HuH-7 (cell line): ENCODE measurements at places on chromosomes 11 and 22.
A peak's percentile ranks its signal among the peaks of the same experiment; 100 is the strongest.

DNA sequence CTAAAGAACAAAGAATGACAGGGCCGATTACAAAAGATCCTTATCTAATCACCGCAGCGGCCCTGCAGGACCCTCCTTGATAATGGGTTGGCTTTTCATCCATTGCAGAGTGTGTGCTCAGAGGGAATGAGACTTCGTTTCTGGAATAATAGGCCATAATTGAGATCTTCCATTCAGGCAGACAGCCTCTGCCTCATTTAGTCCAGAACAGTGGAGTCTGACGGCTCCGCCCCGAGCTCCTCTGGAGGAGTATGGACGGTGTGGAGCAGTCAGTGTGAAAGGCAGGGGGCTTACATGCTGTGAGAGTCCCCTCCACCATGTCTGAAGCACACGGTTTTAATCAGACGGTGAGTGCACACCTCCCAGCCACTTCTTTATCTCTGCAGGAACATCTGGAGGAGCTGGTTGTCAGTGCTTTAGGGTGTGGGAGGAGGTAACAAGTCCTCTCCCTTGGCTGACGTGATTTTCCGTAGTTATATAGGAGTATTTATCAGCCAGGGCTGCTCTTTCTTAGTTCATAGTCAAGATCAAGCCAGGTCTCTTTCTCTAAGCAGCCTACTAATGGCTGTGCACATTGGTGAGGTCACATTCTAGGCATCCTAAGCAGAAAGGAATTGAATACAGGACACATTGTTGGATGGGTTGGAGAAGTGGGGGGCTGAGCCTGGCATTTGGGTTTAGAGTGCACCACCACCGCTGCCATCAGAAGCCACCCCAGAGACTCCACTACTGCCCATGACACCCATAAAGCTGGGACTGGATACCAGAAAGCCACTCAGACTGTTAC lies 1477.9 kb downstream of the TBC1D22A start:
- no peak for DNase-seq

DNA sequence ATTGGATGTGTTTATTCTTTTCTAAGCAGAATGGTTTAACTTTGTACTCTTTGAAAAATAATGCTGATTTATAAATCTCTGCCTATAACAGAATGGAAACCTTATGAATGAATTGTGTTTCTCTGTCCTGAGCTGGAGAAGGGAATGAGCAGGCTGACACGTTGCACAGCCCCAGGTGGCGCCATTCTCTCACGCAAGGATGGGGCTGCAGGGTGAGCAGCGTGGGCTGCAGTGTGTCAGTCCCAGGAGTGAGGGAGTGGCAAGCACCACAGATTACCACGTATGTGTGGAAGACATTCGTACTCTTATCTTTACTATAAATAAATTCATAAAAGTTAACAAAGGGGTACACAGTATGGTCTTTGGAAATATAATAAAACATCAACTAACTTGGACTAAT lies 33.4 kb downstream of the FDX1 start:
- DNase-seq, result peak; percentile 32

- no peak for DNase-seq
Measured at GRCh38 chr22:21755851-21756284, 20.3 kb upstream of the YPEL1 start.

- DNase-seq, result no peak
Measured at GRCh38 chr11:60992842-60993409, 21.4 kb downstream of the CD6 start.

GRCh38 chr11:118439646-118440045 lies 3.4 kb downstream of the KMT2A start:
- no peak for DNase-seq

DNA sequence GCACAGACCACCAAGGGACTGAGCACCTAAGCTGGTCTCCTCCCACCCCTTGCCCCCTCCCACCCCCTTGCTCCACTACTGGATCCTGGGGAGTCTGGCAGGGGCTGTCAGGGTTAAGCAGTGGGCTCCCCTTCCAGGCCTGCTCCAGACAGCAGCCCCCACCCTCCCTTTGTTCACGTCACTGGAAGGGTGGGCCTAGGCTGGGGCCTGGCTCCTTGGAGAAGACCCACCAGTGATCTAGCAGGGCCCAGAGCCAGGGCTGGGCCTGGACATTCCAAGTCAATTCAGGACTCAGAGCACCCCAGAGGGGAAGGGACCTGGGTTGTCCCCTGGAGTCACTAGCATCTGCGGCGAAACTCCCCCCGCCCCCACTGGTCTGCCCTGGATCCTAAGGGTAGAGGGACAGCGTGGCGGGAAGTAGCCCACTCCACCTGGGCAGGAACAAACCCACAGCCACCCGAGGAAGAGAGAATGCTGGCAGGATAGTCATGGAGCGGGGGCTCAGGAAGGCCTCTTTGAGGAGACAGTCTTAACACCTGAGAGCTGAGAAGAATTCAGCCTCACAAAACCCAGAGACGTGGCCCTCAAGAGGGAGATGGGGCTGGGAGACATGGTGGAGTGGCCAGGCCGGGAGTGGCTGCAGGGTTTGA lies 45.8 kb downstream of the IGLL1 start:
- DNase-seq, result no peak
